Large intestine (tissue), 12 donors: ENCODE measurements at places on chromosomes 13 and 19.
A peak's percentile ranks its signal among the peaks of the same experiment; 100 is the strongest.

- DNase-seq, result peak; percentile 81
Measured at GRCh38 chr19:1102407-1103131, 1.2 kb upstream of the GPX4 start.

GRCh38 chr19:52398081-52398441 is 412 bp downstream of the ZNF528 start:
- no peak for DNase-seq

DNA sequence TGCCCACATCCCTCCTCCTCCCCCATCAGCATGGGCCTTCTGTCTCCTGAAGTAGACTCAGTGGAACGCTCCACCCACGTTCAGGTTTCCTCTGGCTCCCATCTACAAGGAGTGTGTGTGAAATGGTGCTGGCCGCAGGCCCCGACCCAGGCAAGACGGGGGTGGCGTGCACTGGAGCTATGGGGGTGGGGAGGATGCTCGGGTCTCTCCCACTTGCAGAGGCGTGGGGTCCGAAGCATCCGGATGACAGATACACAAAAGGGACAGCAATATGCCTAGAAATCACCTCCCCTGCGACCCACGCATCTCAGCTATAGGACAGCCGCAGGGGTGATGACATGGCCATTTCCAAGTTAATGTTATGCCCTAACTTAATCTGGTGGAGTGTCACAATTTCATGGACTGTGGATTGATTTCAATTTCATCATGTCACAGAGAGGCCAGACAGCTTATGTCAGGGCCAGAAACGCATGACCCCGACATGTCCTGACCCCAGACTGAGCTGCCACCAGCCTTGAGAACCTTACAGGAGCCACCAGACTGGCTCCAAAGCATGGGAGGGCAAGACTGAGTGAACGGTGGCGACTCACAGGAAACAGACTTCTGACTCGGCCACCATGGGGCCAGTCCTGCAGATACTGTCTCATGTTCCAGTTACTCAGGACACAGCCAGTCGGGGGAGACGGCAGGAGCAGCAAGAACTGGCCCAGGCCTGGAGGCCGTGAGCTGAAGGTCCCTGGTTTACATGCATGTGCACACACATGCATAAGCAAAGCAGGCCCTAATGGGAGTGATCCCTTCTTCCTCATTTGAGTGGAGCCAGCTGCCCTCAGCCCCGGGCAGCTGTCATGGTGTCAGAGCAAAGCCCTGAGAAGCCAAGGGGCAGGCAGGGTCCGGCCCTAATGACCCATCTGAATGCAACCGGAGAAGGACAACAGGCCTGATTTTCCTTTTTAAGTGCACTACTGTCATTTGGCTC is 82.2 kb downstream of the SLC7A1 start:
- no peak for DNase-seq

DNA sequence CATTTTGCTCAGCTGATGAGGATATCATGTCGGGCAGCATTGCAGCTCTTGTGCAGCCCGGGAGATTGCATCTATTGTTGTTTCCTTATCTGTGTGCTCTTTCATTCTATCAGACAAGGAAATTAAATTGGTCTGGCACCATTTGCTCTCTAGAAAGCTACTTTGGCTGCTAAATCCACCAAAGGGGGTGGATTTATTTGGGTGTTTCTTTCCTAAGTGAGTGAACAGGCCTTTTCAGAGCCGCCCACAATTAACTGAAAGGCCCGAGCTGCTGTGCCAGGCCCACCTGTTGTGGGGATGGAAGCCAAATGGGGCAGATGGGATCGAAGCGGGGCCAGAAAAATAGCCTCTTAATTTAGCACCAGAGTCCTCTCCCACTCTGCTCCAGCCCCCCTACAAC is 99.4 kb downstream of the DNAJC15 start:
- DNase-seq, result no peak

DNA sequence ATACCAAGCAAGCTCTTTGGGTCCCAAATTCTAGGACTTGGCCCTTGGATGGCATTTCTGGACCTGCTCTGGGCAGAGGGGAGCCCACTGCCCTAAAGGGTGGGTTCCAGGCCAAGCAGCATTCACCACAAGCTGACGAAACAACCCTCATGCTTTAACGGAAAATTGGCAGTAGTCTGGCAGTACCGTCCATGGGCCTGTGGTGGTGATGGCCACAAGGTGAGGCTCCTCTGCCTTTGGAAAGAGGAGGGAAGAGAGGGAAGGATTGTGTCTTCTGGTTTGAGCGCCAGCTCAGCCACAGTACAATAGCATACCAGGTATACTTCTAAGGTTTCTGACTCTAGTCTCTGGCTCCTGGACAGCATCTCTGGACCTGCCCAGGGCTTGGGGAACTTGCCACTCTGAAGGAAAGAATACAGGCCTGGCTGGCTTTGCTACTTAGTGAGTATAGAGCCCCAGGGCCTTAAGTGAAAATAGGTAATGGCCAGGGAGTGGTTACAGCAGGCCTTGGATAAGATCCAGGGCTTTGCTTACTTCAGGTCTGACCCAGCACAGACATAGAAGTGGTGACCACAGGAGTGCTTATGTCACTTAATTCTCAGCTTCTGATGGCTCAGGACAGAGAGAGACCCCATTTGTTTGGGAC is 595.5 kb downstream of the LMO7 start:
- no peak for DNase-seq

DNA sequence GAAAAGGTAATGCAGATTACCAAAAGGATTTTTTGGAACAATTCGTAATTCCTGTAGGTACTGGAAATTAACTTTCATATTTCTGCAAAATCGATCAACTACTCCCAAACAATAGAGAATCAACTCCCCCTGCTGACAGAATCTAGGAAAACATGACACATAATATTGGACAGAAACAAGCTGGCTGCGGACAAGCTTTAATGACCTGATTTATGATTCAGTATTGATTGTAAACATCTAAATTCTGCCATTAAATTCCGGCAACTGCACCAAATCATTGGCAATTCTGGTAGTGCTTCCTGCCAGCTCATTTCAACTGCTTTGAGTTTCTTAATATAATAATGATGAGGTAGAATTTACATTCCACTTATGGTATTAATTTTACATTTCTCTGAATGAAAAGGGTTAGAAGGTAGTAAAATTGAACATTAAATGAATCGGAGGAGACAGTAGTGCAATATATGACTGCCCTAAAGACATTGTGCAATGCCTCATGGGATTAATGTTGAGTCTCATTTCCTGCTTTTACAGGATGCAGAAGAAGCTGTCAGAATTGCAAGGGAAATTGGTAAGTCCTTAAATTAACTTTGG is 146.5 kb downstream of the PCCA start:
- DNase-seq, result peak; percentile 26

GRCh38 chr13:75643693-75644092 is 7.6 kb downstream of the LMO7 start:
- no peak for DNase-seq

DNA sequence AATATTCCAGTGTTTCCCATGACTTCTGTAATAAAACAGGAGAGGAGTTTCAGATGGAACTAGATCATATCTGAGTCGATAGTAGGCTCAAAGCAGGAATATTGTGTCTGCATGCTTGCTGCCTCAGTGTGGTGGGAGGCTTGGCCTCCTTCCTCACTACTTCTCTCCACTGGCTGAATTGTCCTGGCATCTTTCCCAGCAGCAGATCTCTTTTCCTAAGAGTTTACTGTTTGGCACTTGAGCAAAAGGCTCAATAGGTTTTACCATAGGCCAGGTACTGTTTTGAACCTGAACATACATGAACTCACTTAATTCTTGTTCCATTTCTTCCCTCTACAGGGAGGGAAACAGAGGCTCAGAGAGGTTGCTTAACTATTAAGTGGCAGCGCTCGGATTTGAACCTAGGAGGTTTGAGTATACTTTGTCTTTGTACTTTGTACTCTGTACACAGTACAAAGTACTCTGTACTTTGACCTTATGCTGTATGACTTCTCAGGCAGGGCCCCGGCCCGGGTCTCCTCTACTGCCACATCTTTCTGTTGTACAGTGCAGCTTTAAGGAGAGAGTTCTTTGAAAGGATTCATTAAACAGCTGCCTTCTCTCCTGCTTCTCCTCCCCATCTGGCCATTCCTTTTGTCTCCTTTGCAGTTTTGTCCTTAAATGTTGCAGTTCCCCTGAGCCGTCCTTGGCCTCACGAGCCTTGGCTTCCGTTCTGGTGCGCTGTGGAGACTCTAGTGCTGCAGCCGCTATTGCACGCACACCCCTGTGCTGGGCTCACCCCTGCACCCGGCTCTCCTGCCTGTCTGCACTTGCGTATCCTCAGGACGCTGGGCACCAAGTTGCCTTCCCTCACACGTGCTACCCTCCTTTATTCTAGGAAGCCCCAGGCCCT is 8.1 kb downstream of the B3GLCT start:
- DNase-seq, result no peak
